Activated naive CD4-positive, alpha-beta T cell treated with anti-CD3 and anti-CD28 coated beads for 36 hours (primary cell): ENCODE measurements at places on chromosomes 3 and 15.

GRCh38 chr3:42730294-42730693, 27.7 kb upstream of the HHATL start:
- no peak for DNase-seq

- peak; percentile 86 for DNase-seq
These were observed 36.2 kb downstream of the BBS4 start for GRCh38 chr15:72722071-72722696.

DNA sequence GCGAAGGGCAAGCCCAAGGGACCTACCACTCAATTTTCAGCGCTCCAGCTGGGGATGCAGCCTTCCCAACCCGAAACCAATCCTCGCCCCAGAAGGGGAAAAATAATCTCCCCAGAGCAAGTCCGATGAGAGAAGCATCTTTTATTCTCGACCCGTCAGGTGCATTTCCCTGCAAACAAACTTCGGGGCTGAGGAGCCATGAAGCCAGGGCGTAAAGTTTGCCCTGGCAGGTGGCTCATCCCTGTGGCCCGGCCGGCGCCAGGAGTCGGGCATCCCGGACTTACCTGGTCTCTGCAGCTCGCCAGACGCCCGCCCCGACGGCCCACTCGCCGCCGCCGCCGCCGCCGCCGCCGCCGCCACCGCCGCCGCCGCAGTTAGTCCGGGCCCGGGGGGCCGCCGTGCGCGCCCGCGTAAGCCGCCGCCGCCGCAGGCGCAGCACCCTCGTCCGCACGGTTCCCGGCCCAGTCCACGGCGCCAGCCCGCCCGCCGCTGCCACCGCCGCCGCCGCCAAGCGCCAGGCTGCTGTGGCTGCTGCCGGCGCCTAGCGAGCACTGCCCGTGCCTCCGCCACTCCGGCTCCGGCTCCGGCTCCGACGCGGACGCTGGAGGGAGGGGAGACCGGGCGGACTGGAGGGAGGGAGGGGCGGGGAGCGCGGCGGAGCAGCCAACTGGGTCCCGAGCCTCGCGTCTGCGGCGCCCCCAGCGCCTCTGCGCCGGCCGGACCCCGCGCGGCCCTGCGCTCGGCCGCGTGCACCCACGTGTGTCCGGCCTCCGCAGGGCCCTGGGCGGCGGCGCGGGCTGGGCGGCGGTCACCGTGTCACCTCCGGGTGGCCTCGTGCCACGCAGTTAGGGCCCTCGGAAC, at the start of gene CNTN3:
Gene CNTN3, minus strand, starts transcription at position 553 of the 861 bp plus-strand sequence. CDS start 93,547 bp downstream, outside the sequence.
- DNase-seq: no peak

DNA sequence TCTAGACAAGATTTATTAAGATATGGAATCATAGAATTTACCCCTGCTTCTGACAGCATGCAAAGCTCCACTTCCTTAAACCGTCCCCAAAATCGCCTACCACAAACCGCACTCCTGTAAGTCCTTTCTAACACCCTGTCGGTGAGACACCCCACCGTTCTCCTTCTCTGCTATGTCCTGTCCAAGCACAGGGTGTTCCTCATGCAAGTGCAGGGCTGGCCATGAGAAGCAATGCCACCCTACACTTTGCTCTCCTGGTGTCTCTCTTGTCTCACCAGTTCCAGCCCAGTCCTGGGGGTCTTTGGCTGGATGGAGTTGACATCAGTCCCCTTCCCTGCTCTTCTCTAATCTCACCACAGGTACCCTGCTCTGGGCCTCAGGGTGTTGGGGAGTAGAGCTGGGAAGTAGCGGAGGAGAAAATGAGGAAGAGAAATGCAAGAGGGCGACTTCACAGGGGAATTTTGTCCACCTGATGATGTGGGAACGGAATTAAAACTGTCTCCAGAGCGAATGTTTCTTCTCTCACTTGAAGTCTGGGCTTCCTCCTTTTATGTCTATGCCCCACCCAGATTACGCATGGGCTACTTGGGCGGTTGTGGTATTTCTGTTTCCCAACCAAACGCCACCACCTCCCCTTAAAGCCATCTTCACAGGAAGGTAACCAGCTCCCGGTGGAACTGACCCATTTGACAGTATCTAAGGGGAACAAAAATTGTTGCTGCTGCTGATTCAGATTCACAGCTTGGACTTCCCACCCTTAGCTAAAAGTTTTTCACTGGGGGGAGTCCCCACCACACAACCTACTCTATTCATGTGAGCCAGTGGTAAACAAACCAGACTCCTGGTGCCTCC, 49.9 kb downstream of the CASR start:
- peak; percentile 27 for DNase-seq

- DNase-seq: no peak
These were observed 104.8 kb downstream of the CORO2B start for GRCh38 chr15:68683551-68683950.

GRCh38 chr3:37662785-37663184, 198.9 kb upstream of the CTDSPL start:
- DNase-seq: no peak

DNA sequence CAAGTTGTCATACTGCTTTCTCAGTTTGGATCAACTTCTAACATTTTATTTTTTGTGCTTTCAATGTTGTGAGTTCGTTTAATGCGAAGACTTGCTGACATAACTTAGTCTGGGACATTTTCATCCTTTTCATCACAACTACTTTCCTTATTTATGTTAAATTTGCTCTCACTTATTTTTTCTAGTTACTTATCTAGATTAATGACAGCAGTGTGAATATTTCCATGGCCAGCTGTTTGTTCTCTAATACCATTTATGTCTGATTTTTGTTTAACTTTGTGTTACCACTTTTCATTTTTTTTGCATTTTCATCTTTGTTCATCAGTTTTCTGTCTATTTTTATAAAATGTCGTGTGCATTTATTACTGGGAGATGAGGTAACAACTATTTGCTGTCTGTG, 6.2 kb downstream of the SLC25A26 start:
- no peak for DNase-seq

DNA sequence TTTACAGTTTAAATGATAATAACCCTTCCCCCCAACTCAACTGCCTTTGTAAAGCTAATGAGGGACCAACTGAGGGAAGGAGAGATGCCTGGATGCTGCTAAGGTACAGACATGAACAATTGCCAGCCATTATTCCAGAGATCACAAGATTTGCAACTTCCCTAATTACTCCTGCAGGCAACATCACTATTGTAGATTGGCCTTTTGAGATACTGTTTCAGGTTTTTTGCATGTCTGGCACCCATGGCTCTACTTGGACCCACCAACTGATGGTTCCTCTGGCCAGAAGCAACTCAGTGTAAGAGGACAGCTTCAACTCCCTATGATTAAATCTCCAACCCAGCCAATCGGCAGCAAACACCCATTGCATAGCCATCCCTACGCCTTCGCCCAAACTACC, 478.7 kb downstream of the FHIT start:
- no peak for DNase-seq

DNA sequence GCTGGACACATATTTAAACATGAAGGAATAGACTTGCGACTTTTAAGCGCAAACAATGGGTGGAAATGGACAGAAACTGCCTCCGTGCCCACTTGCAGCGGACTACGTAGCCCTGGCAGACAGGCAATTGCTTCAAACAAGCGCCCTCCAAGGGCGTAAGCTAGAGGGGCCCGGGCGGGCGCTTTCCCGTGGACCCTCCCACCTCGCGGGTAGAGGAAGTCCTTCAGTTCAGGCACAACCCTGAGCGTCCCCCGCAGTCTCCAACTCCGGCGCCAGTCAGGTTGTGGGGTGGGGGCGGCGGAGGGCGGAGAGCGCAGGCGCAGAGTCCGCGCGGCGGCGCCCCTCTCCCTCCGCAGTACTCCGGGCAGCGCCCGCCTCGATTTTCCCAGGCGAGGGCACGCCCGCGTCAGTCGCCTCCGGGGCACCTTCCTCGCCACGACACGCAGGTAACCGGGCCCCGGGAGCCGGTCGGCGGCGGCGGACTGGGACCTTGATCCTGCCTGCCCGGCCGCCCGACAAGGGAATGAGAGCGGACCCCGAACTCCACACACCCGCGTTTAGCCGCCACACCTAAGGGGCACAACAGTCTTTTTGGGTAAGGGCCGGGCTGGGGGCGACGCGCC, at the start of gene SLC35G2:
Gene SLC35G2, plus strand, starts transcription at position 358 of the 623 bp plus-strand sequence. CDS start 35,335 bp downstream, outside the sequence.
- peak; percentile 38 for DNase-seq

- DNase-seq: no peak
These were observed 7.7 kb upstream of the PRR23E start for GRCh38 chr3:127185268-127185667.

DNA sequence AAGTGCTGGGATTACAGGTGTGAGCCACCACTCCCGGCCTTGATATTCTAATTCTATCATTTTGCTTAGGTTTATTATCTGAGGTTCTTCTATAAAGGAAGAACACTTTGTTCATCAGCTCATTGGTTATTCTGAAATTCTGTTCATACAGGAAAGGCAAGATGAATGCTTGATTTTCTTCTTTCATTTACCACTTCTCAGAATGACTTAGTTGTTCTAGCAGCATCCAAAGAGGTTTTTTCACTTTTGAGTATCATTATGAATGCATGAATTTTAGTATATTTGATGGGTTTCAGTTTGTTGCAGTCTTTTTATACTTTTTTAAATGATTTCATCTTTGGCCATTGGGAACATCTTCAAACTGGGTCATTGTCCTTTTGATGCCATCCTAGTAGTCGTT, 51.8 kb downstream of the RNF111 start:
- no peak for DNase-seq

GRCh38 chr15:55110446-55110845, 86.3 kb downstream of the RSL24D1 start:
- DNase-seq: no peak

DNA sequence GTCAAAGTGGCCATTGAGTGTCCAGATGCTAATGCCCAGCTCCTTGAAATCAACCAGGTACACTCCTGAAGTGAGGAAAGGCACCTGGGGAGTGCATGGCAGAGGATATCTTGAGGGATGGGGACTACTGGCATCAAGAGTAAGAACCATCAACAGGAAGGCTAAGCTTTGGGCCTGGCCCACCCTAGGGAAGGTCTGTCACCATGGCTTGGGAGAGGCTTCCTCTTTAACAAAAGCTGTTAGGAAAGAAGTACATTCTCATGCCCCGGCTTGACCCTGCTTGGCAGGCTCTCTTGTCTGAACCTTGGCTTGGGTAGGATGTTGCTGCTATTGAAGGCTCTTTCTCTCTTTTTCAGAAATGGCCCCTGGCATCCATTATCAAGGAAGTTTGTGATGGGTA, 43.7 kb upstream of the TUBGCP5 start:
- no peak for DNase-seq

DNA sequence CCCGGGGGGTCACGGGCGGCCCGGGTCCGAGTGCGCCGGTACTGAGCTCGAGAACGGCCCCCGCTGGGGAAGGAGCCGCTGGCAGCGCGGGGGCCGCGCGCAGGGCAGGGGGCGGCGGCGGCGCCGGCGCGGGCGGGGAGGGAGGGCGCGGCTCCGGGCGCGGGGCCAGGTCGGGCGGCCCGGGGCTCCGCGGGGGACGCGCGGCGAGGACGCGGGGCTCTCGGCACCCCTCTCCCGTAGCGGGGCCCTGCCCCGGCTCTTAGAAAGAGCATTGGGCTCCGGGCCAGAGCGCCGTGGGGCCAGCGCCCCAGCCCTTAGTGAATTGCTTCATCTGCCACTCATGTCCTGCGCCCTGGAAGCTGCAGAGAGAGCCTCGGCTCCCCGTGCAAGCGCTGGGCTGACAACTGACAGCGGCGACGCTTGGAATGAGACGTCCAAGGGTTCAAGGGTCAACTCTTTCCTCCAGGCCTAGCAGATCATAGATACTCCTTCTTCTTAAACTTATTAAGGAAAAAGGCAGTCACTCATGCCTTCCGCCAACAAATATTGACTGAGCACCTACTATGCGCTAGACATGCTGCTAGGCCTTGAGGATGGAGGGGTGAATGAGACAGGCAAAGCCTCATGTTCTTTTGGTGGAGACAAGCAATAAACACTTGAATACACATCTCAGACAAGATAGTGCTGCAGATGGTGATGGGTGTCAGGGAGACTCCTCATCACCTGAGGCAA, 140.8 kb downstream of the SMAD6 start:
- DNase-seq: no peak

DNA sequence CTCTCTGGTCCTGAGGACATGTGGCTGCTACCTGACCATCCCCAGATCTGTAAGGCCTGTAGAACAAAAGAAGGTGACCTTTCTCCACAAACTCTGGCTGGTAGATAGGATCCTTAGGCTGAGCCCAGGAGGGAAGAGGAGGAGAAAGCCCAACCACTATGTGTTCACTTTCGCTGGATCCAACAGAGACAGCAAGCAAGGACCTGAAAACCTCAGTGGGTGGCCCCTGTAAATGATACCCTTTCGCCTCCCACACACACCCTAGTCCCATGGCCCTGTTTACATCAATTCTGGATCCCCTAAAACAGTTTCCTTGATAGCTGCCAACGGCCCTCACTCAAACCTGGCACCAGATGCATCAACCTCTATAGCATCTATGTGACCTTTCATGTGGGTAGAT, 22.4 kb downstream of the CCDC12 start:
- DNase-seq: no peak

DNA sequence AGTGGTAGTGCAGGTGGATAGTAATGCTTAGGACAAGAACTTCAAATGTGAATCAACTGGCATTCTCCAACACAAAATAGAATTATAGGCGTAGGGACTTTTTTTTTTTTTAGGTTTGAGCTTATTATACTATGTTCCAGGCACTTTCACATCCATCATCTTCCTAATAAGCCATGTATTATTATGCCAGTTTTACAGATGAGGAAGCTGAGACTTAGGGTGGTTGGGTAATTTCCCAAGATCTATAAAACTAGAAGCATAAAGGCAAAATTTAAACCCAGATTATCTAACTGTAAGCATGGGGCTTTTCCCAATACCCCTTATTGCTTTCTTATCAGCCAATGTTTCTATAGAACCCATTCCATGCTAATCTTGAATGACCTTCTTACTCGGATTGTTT, 75.1 kb upstream of the ETV5 start:
- no peak for DNase-seq

GRCh38 chr3:109313061-109313460, 3.3 kb downstream of the DPPA2 start:
- no peak for DNase-seq

DNA sequence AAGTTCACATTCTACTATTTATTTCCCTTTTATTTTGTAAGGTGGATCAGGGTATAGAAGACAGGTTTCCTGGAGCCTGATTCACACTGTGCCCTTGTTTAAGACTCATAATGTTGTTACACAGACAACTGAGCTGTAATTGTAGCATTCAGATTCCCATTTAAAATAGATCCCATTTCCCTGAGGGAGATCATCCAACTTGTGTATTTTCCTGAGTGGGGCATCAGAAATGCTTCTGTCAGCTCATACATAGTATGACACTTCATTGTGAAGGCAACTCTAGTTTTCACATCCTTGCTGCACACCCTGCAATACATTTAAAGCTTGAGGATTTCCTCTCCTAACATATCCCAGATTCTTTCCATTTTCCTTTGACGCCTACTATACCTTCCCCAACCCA, 659.7 kb downstream of the GRM7 start:
- no peak for DNase-seq

- DNase-seq: no peak
These were observed 134.4 kb downstream of the CACNA1D start for GRCh38 chr3:53628536-53629401.

- no peak for DNase-seq
These were observed 9.1 kb downstream of the SLC28A1 start for GRCh38 chr15:84893607-84894006.
